ENCODE measurements at places on chromosomes 7 and 10.

DNA sequence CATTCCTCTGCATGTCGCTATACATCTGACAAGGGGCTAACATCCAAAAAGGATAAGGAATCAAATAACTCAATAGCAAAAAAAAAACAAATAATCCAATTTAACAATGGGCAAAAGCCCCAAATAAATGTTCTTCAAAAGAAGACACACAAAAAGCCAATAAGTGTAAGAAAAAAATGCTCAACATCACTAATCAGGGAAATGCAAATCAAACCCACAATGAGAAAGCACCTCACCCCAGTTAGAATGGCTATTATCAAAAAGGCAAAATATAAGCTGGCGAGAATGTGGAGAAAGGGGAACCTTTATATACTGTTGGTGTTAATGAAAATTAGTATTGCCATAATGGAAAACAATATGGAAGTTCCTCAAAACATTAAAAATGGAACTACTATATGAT is 14.3 kb downstream of the ARHGAP12 start:
- DNase-seq, result no peak

GRCh38 chr10:124697837-124698544 is 46.2 kb downstream of the FAM53B start:
- no peak for DNase-seq

- DNase-seq, result no peak
Observed at GRCh38 chr10:7314170-7314569, 96.7 kb downstream of the SFMBT2 start.

DNA sequence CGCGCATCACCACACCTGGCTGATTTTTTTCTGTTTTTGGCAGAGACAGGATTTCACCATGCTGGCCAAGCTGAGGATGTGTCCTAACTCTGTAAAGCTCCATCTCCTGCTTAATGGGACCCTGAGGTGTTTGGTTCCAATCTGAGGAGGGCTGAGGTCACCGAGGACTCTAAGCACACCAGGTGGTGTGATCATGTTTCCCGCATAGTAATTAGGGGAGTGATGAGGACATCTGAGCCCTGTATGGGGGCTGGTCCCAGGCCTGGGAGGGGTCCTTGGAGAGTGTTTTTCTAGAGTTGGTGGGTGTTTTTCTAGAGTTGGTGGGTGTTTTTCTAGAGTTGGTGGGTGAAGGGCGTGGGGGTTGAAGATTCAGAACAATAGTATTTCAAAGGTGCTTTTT is 3.0 kb upstream of the ABHD11 start:
- DNase-seq, result no peak

DNA sequence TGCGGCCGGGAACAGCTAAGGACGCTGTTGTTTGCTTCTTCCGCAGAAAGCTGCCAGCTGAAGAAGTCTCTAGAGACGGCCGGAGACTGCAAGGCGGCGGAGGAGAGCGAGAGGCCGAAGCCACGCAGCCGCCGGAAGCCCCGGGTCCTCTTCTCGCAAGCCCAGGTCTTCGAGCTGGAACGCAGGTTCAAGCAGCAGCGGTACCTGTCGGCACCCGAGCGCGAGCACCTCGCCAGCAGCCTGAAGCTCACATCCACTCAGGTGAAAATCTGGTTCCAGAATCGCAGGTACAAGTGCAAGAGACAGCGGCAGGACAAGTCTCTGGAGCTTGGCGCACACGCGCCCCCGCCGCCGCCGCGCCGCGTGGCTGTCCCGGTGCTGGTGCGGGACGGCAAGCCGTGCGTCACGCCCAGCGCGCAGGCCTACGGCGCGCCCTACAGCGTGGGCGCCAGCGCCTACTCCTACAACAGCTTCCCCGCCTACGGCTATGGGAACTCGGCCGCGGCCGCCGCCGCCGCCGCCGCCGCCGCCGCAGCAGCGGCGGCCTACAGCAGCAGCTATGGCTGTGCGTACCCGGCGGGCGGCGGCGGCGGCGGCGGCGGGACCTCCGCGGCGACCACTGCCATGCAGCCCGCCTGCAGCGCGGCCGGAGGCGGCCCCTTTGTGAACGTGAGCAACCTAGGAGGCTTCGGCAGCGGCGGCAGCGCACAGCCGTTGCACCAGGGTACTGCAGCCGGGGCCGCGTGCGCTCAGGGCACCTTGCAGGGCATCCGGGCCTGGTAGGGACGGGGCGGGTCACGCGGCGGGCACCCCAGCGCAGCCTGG is 2.4 kb downstream of the NKX2-3 start:
- peak; percentile 46 for DNase-seq

- peak; percentile 33 for DNase-seq
Observed at GRCh38 chr10:110834629-110835301, 37.0 kb upstream of the PDCD4 start.

All from ascending aorta (tissue), 2 donors.